Stimulated activated CD8-positive, alpha-beta memory T cell treated with anti-CD3 and anti-CD28 coated beads, Interleukin-4, amount 100 ng/mL, for 4 hours (primary cell): ENCODE measurements at places on chromosomes 2 and 18.
A peak's percentile ranks its signal among the peaks of the same experiment; 100 is the strongest.

DNA sequence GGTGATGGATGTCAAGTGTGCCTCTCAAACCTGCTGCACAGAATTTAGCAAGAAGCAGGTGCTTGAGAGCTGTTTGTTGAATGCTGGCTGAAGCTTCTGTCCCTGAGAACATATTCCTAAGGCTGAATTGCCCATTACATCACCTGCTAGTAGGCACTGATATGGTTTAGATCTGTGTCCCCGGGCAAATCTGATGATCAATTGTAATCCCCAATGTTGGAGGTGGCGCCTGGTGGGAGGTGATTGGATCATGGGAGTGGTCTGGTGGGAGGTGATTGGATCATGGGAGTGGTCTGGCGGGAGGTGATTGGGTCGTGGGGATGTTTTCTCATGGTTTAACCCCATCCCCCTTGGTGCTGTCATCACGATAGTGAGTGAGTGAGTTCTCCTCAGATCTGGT lies 128.0 kb downstream of the HRH4 start:
- no peak for DNase-seq

DNA sequence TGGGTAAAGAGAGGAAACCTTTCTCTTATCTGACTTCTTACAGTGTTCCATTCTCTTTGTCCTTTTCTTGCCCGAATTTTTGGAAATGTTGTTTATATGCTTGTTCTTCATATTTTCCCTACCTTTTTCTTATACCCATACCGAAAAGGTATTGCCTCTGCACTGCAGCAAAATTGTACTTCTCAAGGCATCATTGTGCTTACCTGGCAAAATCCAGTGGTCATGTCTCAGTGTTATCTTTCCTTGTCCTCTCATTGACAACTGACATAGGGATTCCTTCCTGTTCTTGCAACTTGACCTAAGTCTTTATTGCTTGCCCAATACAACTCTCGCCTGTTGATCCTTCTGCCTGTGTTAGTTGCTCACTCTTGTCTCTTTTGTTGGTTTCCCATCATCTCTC lies 842.2 kb downstream of the CNTNAP5 start:
- no peak for DNase-seq

DNA sequence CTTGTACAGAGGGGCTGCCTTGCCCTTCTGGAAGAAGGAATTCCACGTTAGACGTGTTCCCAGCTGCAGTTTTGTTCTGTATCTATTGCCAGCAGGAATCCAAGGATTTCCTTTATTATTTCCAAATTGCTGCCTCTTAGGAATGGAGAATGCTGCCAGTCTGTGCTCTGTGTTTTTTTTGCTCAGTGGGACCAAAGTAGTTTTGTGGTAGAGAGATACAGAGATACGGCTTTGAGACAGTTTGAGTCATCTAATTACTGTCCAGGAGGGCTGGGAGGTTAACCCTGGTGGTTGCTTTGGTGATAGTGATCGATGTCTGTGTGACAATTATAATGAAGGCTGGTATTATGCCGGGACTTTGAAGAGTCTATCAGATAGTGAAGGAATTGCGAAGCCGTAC lies 26.3 kb downstream of the ASAP2 start:
- DNase-seq, result no peak

- DNase-seq, result no peak
Observed at GRCh38 chr2:182858671-182859070, 7.8 kb downstream of the FRZB start.

DNA sequence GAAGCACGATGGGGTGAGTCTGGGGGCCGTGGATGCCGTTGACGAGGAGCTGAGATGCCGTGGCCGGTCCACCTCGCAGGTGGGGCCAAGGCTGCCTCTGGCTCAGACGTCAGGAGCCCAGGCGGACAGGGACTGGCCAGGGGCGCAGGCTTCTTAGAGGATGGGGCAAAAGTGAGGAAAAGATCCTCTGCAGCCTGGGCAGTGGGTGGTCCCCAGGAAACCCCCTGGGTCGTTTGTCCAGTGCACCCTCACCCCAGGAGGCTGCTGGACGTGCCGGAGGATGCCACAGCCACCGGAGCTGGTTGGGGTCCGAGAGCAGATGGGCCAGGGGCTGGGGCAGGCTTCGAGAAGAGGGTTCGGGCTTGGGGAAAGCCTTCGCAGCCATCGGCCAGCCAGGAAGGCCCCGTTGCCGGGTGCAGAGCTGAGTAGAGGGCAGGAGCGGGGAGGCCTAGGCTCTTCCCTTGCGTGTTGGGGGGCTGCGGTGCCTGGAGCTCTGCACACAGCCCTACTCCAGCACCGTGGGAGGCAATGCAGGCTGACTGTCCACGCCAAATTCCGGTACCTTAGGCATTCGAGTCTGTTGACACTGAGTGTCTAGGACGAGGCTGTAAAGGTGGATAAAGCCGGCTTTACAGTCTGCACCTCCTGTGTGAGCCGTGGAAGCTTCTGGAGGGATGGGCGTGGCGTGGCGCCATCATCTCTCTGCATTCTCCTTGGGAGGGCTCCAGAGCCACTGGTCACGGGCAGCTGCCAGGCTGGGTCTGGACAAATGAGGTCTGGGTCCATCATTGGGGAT lies 18.8 kb downstream of the GPC1 start:
- no peak for DNase-seq

GRCh38 chr2:240933966-240934700 lies 28.0 kb downstream of the CROCC2 start:
- no peak for DNase-seq

GRCh38 chr2:328761-329160 lies 40.9 kb upstream of the ALKAL2 start:
- no peak for DNase-seq

GRCh38 chr2:48545244-48545643 lies 15.3 kb downstream of the STON1 start:
- no peak for DNase-seq

- DNase-seq, result no peak
Observed at GRCh38 chr2:191625016-191625415, 52.9 kb upstream of the NABP1 start.

DNA sequence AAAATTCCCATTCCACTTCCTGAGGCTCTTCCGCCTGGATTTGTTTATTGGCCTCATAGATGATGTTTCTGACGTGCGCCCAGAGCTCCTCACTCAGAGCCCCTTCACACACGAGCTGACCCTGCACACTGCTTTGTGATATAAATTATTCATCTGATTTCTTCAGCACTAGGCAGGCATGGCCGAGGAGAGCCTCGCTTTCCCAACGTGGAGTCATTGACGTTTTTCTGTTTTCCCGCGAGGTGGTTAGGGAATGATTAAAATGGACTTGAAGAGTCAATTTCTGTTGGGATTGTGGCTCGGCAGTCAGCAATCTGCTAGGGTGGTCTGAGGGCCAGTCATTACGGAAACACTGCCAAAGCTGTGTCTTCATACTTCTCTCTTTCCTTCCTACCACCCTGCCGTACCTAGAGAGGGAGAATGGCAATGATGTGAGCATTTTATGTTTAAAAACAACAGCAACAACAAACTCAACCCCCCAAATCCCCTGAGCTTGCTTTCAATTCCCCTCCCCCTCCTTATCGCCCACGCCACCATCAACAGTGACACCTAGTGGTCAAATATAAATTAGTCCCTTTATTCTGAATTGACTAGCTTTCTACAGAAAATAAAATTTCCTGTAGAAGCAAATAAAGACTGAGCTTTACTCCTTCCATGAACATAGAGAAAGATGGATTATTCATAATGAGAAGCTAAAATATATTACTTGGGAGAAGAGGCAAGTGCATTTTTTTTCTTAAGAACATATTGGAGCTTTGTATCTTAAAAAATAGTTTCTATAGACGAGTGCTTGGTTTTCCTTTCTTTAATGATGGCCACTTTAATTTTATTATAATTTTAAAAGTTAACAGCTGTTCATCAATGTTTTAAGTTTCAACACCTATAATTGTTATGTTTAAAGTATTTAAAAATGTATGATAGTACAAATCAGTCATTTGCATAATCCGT lies 285.1 kb downstream of the MTX2 start:
- DNase-seq, result peak; percentile 3

- no peak for DNase-seq
Observed at GRCh38 chr2:26075173-26075572, 41.3 kb downstream of the RAB10 start.

- no peak for DNase-seq
Observed at GRCh38 chr2:126883666-126884040, 15.0 kb upstream of the TEX51 start.

DNA sequence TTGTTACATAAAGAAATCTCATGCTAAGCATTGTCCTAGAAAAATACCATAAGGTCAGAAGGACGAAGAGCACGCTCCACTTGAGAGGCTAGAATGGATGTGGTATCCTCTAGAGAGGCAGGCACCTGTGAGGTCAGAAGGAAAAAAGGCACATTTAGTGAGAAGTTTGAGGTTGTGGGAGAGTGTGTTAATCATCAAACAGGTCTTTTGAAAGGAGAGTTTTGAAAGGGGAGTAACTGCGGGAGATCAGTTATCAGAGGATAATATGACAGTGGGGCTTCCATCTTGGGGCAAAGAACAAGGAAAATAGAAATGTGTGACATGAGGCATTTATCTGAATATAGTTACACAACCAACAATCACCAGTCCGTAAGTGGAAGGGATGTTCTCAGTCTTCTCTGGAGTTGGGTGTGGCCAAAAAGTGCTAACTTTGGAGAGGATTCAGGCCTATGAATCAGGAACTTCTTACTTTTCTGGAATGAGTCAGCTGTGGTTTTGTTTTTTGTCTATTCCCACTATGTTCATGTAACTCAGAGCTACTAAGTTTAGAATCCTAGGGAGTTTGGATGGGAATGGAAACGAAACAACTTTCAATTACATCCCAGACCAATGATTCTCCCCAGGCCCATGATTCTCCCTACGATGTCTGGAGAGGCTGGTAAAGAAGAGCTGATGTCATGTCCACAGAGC lies 451.4 kb upstream of the ST6GAL2 start:
- DNase-seq, result no peak

DNA sequence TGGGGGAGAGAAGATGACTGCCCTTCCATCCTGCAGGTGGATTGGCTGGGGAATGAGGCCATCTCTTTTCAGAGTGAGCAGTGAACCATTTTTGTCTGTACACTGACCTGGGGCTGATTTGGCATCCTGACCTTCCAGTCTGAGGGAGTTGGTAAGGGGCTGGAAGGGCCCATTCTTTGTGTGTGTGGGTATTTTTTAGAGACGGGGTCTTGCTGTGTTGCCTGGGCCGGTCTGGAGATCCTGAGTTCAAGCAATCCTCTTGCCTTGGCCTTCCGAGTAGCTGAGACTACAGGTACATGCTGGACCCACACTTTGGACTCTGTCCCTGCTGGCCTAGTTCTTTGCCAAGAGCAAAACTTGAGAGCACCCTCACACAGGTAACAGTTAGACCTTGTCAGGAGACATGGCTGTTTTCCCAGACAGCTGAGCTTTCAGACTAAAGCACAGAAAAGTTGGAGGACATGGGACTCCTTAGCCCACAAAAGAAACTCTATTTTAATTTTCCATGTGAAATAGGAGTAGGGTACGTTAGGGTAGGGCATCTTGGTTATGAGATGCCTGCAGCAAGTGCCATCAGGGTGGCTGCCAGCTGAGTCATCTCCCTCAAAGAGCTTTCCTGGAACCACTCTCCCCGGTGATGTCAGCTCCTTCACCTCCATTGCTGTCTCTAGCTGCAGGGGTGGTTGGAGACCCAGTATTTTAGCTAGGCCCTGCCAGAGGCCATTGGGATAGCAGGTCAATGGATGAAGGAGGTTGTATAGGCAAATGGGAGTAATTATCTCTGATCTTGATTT lies 60.7 kb downstream of the DGKD start:
- DNase-seq, result no peak
